CD4-positive, alpha-beta T cell treated with Interleukin-15 for 1 hour (primary cell): ENCODE measurements at places on chromosomes 12 and 14.

GRCh38 chr12:49976557-49976956 is 3.8 kb downstream of the AQP6 start:
- no peak for DNase-seq

GRCh38 chr14:68677476-68677875 is 115.4 kb downstream of the ZFP36L1 start:
- no peak for DNase-seq

- DNase-seq, result no peak
Measured at GRCh38 chr14:22375321-22375930, 213.6 kb downstream of the DAD1 start.

GRCh38 chr12:12482150-12482761 is 80.4 kb downstream of the DUSP16 start:
- peak; percentile 59 for DNase-seq

- DNase-seq, result no peak
Measured at GRCh38 chr12:29216266-29216665, 67.2 kb downstream of the FAR2 start.

DNA sequence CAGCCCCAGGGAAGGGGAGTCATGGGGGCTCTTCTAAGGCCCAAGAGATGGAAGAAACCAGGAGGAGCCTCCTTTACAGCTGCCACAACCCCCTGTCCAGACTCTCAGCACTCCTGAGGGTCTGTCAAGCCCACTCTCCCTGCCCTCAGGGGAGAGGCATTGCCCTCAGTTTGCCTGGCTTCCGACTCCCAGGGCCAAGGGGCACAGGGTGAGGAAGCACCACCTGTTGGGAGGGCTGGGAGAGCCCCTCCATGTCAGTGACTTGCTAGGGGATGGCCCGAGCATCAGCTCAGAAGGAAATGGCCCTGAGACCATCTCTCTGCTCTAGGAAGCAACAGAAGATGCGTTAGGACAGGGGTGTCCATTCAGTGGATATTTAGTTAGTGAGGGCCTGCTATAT is 36.1 kb downstream of the LTBP2 start:
- DNase-seq, result no peak

- no peak for DNase-seq
Measured at GRCh38 chr12:109600481-109600880, 26.9 kb downstream of the MVK start.

- no peak for DNase-seq
Measured at GRCh38 chr12:47838286-47838931, 18.7 kb upstream of the HDAC7 start.

GRCh38 chr12:101743724-101744472 is 4.6 kb upstream of the SYCP3 start:
- DNase-seq, result peak; percentile 85

GRCh38 chr12:79597910-79598309 is 92.9 kb downstream of the PAWR start:
- DNase-seq, result no peak

DNA sequence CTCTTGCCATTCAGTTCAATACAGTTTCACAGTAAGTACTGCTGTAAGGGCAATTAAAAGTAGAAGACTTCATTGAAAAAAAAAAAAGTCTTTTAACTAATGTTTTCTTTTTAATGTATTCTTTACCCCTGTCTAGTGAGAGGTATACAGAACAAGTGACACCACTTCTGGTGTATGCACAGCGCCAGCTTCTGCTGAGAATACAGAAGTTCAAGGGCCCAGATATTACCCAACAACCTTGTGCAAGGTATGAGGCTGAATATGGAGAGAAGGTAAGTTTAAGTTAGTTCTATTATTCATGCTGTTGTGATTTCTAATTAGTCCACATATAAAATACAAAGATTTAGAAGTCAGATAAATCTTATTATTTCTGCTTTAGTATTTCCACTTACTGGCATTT is 168.7 kb downstream of the CFAP54 start:
- no peak for DNase-seq

- no peak for DNase-seq
Measured at GRCh38 chr14:68792678-68792978, 239 bp downstream of the ZFP36L1 start.

DNA sequence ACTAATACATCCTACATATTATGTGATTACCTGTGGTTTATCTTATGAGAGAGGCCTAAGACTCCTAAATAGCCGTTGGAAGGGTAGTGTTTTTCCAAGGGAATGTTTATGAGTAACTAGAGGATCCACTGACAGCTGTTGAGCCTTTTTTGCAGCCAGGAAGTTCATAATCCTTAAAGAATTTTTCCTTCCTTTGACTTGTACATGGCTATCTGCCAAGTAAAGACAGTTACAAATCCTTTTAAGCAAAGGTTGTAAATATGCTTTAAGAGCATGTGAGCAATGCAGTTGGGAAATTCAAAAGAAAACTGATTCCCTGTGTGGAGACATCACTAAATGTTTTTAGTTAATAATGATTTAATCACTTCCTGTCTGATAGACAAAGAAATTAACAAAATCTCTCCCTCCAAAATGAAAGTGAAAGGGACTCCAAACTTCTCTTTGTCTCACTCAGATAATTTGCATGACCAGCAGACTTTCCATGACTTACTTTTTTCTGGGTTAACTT is 333.8 kb downstream of the PDZRN4 start:
- no peak for DNase-seq

GRCh38 chr14:103526247-103526913 is 2.6 kb upstream of the TRMT61A start:
- DNase-seq, result peak; percentile 40

DNA sequence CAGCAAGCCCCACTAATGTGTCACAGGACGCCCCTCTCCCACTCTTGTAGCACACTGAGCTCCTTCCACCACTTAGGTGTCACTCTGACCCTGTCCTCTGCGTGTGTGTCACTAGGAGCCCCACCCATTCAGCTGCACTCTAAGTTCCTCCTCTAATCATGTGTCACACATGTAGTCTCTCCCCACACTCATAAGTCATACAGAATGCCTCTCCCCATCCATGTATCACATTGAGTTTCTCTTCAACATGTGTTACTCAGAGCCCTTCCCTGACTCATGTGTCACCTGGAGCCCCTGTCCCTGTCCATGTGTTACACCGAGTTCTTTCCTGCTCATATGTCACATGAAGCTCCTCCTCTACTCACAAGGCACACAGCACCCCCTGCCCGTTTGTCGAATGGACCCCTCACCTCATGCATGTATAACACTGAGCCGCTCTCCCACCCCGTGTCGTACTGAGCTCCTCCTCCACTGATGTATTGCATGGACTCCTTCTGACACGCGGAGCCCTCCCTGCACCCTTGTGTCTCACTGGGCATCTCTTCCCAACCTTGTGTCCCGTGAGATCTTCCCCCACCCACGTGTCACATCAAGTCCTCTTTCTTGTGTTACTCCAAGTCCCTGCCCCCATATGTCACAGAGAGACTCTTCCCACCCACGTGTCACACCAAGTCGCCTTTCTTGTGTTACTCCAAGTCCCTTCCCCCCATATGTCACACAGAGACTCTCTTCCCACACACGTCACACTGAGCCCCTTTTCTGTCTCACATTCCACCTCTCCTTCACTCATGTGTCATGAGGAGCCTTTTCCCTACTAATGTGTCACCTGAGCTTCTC is 31.0 kb downstream of the RTL1 start:
- no peak for DNase-seq

GRCh38 chr12:121326996-121327674 is 25.1 kb downstream of the ANAPC5 start:
- DNase-seq, result no peak
